ENCODE measurements at places on chromosomes 6 and 20.

- ATAC-seq = no peak
Observed at GRCh38 chr6:105250533-105250932, 70.7 kb upstream of the POPDC3 start.

GRCh38 chr6:170097505-170098427, 193.1 kb downstream of the DLL1 start:
- ATAC-seq = no peak

DNA sequence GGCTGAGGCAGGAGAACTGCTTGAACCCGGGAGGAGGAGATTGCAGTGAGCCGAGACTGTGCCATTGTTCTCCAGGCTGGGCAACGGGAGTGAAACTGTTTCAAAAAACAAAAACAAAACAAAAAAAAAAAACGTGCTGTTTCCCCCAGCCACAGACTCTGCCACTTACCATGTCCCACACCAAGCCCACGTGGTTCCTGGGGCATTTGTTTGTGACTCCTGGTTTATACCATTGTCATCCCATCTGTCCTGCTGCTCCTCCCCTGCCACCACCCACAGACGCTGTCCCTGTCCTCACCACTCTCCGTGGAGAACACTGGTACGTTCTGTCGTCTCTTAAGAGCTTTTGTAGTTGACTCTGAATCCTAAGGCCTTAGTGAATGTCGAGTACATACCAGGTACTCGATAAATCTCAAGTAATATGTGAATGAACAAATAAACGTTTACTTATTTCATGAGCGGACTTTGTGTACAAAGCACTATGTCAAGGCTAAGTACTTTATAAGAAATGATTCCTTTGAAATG, 48.0 kb upstream of the KIF13A start:
- no peak for ATAC-seq

GRCh38 chr6:106666282-106667021, 37.1 kb downstream of the QRSL1 start:
- ATAC-seq = peak; percentile 100

- no peak for ATAC-seq
Observed at GRCh38 chr6:65448866-65449265, 258.2 kb downstream of the EYS start.

- ATAC-seq = no peak
Observed at GRCh38 chr6:90204327-90205056, 92.2 kb downstream of the BACH2 start.

DNA sequence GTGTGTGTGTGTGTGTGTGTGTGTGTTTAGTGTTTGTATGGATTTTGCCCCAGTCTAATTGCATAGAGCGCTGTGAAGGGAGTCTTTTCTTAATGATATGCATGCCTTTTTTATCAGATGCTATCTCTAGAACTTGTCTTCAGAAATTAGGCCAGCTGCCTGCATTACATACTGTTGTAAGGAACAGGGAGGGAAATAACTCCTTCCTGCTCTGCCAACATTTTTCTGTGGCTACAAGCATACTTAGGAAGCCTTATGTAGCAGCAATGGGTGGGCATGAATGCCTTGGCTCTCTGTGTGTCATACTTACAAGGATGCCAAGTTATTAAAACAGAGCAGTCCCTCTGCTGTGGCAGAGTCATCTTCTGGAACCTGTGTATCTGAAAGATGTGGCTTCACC, 8.0 kb upstream of the COL21A1 start:
- ATAC-seq = no peak

- no peak for ATAC-seq
Observed at GRCh38 chr6:10736731-10737130, 10.9 kb upstream of the TMEM14B start.

- ATAC-seq = no peak
Observed at GRCh38 chr6:137910424-137910834, 43.4 kb downstream of the TNFAIP3 start.

GRCh38 chr6:142929751-142930358, 15.1 kb downstream of the HIVEP2 start:
- ATAC-seq = no peak
